Prostate gland (tissue), 2 donors: ENCODE measurements at places on chromosomes 6 and 20.

DNA sequence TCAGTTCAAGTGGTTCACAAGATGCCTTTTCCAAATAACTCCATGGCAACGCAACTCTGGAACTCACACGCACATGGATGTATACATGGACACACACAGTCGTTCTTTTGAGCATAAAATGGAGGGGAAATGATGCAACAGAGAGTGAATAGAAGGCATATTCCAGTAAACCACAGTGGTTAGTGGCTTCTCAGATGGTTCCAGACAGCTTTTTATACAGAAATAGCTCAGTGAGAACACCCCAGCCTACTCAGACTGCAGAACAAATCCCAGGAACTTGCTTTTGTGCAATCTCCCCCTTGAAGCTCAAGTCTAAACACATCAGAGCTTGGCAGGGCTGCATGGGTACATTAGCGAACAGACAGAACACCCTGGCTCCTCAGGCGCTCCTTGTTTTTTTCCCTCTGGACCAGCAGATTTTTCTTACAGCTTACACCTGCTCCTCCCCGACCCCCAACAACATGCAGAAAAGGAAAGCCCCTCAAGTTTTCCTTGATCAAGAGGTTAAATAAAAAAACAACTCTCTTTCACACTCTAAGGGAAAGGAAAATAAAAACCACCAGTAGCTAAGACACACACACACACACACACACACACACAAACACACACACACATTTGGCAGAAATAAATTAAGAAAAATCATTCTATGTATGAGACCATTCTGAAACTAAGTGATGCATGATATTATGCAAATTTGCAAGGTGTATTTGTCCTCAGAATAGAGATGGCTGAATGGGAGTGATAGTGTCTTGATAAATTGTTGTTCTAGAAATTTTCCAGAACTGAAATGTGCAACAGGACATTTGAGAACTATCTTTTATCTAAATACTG is 51.2 kb upstream of the RANBP9 start:
- DNase-seq, result peak; percentile 33

GRCh38 chr20:6502999-6503398 is 264.5 kb upstream of the BMP2 start:
- no peak for DNase-seq

GRCh38 chr20:50710492-50711063 is 19.2 kb upstream of the RIPOR3 start:
- no peak for DNase-seq

DNA sequence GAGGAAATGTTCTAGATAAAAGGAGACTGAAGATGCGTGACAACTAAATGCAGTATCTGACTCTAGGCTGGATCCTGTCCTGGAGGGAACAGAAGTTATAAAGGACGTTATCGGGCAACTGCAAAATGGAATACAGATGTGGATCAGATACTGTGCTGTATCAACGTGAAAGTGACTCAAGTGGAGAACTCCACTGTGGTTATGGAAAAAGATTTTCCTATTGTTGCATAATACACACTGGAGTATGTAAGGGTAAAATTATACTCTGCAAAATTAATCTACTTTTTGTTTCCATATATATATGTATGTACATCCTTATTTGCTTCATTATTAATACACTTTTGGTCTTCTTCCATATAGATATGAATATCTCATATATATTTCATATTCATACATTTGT is 654.0 kb downstream of the QKI start:
- DNase-seq, result no peak

GRCh38 chr6:124524491-124525200 is 437.6 kb upstream of the RNF217 start:
- no peak for DNase-seq

DNA sequence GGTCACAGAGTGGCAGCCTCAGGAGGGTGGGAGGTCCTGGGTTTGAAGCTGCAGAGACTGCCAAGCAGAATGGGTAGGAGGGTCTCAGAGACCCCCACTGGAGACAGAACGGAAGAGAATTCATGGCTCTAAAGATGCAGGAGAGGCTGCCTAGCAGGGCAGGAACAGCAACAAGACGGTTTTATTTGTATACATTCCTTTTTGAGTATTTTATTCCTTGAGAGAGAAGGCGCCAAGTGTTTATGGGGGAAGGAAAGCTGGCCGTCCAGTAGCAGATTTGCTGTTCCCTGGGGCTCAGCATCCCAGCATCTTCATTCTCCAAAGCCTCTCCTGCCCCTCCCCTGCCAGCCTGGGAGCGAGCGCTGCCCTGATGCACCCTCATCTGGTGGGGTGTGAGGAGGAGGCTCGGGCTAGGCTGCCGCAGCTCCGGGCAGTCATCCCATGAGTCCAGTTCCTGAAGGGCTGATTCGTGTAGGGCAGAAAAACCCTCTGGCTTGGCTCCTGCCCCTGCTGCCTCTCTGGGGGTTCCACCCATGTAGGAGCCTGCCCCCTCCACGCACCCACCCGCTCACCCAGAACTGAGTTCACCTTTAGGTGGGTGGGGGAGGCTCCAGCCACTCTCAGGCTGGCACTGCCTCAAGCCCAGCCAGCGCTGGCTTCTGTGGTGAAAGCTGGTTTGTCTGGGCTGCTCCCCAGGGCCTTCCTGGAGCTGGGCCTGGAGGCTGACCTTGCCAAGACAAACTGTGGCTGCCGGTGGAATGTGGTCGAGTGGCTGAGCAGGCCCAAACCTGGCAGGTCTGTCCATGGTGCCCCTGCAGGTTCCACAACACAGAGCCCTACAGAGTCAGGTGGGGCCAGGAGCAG is 32.4 kb downstream of the CPXM1 start:
- DNase-seq, result peak; percentile 97

DNA sequence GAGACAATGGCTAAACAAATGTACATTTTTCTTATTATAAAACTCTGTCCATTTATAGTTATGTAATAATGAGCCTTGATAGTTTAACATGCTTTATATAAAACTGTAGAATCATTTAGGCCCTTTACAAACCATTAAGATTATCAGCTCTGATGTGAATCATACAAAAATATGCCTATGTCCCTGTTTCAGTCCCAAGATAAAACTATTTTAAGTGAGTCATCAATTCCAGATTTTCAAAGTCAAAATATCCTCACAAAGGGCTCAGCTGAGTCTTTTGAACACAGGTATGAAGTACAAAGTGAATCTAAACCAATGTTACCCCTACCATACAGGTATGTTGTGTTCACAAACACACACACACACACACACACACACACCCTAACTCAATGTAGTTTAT is 88.0 kb downstream of the PTPRK start:
- DNase-seq, result no peak

DNA sequence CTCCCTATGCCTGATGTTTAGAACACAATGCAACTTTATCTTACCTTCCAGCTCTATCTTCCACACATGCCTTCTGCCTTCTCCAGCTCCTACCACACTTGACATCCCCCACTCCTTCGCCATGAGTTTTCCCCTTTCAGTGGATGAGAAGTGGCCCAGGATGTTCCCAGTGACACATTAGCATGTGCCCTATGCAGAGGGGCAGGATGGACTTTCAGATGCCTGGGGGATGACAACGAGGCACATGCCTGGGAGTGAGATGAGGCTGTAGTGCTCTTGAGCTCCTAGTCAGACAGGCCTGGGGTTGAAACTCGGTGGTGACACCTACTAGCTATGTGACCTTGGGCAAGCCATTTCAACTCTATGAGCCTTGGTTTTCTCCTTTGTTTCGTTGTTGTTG is 20.1 kb upstream of the SLC32A1 start:
- no peak for DNase-seq

DNA sequence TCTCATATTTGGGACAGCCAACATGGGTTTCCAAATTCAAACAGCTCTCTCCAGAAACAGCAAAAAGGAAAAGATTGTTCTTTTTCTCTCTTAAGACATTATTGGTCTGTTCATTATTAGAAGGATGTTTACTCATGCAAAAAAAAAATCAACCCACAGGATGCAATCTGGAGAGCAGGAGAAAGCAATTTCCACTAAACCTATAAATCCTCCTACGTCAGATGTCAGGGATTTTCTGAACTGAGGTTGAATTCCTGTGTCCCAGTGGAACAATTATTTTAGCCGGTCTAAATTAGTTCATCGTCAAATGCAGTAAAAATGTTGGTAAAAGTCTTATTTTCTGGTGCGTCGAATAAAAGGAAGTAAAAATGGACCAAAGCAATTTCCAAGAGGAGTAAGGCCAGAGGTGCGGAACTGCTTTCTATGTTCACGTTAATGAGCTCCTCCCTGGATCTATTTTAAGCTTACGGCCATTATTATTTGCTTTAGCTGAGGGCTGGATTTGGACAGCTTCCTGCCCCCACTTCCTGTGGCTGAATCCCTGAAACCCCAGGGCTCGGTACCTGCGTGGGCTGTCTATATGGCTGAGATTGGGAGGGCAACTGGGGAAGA is at the start of gene GABRR1:
Gene GABRR1 (minus strand): TSS at position 60 of the 612 bp plus-strand sequence. CDS start 36 bp downstream, at position 24.
- no peak for DNase-seq
